Activated CD8-positive, alpha-beta memory T cell treated with anti-CD3 and anti-CD28 coated beads for 1 hour (primary cell): ENCODE measurements at places on chromosomes 3 and 15.

GRCh38 chr15:57035664-57036063, 117.2 kb downstream of the TCF12 start:
- DNase-seq: no peak

- DNase-seq: no peak
Measured at GRCh38 chr15:68126396-68126795, 72.3 kb downstream of the PIAS1 start.

GRCh38 chr3:177860184-177860583, 662.9 kb upstream of the TBL1XR1 start:
- DNase-seq: no peak

DNA sequence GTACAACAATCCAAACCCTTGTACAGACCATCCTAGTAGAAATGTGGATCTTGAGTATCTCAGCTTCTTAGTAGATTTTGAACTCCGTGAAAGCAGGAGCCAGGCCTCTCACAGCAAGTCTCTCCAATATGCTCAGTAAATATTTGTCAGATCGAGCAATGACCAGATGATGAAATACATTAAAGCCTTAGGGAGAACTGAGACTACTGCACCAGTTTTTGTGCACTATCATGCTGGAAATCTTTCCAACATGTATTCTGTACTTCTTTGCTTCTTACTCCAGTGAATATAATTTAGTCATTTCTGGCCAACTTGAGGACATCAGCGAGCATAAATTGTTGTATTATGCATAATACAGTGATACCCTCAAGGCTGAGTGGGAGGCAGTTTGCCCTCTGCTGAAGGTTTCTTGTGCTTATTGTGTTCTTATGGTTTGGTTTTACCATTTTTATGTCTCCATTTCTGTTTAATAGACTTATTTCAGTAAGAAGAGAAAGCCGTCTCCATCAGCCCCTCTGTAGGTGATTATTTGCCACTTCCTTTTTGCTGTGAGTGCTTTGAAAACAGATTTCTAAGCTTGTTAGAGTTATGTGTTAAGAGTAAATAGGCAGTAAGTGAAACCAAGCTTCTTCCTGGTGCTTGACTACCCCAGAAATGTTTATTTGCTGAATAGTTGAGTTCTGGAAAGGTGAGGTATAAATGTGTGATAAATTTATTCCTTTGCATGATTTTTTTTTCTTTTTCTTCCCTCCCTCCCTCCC, 147.1 kb downstream of the PGPEP1L start:
- no peak for DNase-seq

DNA sequence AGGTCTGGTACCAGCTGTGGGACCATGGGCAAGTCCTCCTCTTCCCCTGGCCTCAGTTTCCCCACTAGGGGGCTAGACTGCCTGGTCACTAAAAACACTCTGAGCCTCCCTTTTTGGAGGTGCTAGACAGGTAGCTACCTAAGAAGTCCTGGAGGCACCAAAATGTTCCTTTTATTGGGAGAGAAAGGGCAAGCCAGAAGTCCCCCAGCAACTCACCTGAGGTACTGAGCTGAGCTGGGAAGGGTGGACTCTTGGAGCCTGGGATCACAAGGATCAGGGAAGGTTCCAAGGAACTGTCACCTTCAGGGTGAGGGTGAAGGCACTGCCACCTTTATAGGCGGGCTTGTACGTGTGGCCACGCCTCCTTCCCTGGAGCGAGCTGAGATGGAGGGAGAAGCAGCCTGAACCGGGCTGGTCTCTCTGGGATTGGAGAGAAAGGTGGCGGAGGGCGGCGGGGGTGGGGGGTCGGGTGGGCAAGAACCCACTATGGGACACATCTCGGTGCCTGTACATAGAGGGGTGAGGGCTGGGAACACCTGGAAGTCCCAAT, at the start of gene CYP1A1:
CYP1A1 (minus strand) TSS at position 304 of the 550 bp plus-strand sequence. CDS start 2,431 bp downstream, outside the sequence.
- no peak for DNase-seq

- DNase-seq: no peak
Measured at GRCh38 chr3:26104851-26105251, 315.0 kb downstream of the OXSM start.

GRCh38 chr3:184338511-184338945, 1.1 kb downstream of the FAM131A start:
- DNase-seq: no peak

- no peak for DNase-seq
Measured at GRCh38 chr3:126343649-126344035, 13.6 kb downstream of the KLF15 start.

DNA sequence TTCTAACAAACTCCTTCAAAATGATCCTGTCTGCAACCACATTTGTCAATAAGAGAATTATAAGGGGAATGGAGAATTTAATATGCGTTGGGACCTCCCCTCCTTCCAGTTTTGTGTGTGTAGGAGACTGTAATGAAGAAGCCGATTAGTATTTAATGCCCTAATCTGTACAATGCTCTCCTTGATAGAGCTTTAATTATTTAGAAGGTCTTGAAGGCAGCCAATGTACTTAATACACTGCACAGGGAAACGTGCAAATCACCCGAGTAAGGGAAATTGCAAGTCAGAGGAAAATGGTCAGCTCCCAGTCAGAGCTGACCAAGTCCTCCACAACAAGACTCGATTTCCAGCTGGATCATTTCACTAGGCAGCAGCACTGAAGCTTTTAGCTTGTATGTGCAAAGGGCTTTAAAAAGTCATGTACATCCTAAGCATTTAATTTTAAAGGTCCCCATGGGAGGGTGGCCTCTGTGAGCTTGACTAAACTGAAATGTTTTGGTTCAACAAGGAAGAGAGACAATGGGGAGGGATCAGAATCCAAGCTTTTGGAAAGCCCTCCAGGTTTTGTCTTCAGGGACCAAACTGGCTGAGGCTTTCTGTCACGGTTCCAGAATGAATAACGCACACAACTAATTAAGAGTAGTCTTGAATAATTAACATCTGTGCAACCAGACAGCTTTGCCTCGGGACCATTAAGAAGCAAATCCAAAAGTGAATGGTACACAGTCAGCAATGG, 159.8 kb upstream of the MITF start:
- DNase-seq: no peak

GRCh38 chr3:161314836-161315395, 56.4 kb downstream of the SPTSSB start:
- DNase-seq: no peak

- no peak for DNase-seq
Measured at GRCh38 chr3:117252651-117253050, 543.1 kb downstream of the TUSC7 start.

- no peak for DNase-seq
Measured at GRCh38 chr15:69553686-69554085, 101.1 kb downstream of the RPLP1 start.

GRCh38 chr15:41819455-41820050, 8.3 kb upstream of the JMJD7 start:
- no peak for DNase-seq
